ENCODE measurements at places on chromosomes 3 and 15.

- DNase-seq, result peak; percentile 20
Measured at GRCh38 chr3:61858054-61858453, 296.7 kb downstream of the PTPRG start.

GRCh38 chr15:26561130-26561529 lies 211.7 kb downstream of the GABRB3 start:
- DNase-seq, result no peak

DNA sequence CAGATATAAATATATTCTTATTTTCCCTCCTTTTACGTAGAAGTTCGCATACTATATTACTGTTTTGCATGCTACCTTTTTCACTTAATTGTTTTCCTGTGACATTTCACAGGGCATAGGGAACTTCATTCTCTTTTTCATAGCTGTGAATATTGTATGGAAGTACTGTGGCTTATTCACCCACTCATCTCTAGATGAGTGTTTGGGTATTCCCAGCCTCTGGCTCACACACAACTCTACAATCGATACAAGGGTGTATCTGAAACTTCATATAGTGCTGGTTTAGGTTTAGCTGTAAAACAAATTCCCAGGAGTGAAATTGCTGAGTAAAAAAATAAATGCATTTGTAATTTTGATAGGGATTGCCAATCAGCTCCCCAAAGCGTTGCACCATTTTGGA lies 55.3 kb upstream of the MAGI1 start:
- DNase-seq, result no peak

DNA sequence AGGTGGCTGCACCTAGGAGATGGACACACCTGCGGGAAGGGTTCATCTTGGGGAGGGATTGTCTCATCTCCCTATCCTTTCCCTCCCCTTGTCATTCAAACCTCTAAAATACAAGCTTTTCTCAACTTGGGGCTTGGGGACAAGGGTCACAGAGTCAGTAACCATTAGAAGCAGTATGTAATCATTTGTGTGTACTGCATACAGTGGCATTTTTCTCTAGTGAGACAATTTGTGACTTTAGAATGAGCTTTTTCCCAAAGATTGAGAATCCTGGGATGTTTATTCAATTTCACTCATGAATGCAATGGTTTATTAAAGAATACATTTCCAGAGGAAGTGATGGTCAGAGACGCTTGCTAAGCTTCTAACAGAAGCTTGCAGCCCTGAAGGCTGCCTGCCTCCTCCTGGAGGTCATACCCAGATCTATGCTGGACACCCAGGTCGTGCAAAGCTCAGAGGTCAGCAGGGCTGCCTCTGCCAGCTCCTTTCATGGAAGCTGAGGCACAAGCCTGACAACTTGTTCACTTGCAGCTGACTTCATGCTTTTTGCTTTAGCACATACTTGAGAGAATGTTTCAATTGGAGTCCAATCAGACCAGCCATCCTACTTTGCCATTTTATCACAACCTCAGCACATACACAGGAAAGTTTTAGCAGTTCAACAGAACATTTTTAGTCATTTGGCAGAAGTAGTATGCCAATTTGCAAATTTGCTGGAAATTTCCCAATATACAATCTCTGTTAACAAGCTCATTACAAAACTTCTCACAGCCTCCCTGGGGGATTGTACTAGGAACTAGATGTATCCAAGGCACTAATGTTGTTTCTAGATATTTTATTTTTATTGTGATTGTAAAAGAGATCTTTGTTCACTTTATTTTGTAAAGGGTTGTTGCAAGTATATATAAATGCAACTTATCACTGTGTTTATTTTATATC lies 25.6 kb upstream of the ALDH1L1 start:
- DNase-seq, result no peak

GRCh38 chr3:188756241-188756640 lies 415.5 kb upstream of the TPRG1 start:
- no peak for DNase-seq

- no peak for DNase-seq
Measured at GRCh38 chr3:13600950-13601691, 52.2 kb downstream of the FBLN2 start.

- no peak for DNase-seq
Measured at GRCh38 chr3:184117636-184118035, 17.5 kb upstream of the EIF2B5 start.

DNA sequence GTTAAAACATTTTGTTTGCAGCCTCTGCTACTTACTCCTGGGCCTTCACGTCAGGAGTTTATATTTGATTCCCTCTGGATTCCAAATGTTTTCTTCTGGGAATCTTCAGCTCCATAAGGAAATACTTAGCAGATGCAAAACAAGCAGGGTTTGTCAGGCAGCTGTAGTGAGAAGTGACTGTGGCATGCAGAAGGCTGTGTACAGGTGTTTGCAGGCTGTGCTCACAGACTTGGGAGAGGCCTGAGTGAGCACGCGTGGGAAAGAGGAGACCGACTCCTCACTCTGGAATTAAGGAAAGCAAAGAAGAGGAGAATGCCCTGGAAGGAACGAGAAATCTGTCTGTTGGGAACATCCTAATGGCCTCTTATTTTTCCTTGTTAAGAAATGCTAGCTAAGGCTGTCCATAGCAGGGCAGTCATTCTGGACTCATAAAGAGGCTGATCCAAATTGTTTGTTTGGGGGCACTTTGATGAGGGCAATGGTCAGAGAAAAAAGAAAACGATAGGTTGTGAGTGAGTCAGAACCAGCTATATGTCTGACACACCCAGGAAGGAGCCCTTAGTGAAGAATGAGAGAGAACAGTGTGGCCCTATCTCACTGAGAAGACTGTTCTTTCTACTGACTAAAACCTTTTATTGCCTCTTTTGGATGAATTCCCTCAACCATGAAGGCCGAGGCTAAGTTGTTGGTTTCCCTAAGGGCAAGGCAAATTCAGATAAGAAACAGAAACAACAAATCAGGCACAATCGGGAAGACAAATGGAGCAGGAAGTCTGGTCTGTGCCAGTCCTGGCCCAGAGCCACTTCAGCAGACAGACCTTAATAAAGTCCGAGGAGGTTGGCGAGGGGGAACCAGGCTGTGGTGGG lies 82.6 kb downstream of the TGFBR2 start:
- DNase-seq, result no peak

DNA sequence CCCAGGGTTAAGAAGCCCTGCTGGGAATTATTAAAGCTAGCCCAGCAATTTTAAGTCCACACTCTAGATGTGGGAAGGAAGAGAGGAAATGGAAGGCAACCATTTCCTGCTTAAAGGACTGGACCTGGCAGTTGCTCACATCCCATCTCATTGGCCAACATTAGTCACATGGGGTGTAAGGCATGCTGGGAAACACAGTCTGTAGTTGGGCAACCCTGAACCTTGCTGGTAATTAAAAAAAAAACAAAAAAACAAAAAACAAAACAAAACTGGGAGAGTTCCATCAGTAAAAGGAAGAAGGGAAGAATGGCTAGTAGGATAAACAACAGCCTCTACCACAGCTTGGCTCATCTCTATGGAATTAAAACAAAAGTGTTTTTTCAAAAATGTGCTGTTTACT lies 136.0 kb downstream of the VGLL4 start:
- no peak for DNase-seq

DNA sequence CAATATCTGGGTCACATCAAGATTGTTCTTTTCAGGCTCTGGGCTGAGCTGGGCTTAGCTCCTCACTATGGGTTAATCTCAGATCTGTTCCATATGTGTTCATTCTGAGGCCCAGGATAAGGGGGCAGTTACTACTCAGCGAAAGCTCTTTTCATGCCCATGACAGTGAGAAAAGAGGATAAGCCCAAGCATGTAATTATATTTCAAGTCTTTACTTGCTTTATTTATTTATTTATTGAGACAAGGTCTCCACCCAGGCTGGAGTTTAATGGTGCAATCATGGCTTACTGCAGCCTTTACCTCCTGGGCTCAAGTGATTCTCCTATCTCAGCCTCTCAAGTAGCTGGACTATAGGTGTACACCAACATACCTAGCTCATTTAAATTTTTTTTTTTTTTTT lies 44.7 kb upstream of the SELENOK start:
- DNase-seq, result no peak

DNA sequence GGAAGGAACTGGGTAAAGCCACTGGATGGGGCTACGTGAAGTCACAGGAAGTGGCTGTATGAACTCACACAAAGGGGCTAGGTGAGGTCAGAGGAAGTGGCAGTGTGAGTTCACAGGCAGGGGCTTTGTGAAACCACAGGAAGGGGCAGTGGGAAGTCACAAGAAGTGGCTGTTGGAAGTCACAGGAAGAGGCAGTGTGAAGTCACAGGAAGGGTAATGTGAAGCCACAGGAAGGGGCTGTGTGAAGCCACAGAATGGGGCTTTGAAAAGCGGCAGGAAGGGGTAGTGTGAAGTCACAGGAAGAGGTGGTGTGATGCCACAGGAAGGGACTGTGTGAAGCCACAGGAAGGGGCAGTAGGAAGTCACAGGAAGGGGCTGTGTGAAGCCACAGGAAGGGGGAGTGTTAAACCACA lies 34.6 kb downstream of the GASK1A start:
- DNase-seq, result no peak

DNA sequence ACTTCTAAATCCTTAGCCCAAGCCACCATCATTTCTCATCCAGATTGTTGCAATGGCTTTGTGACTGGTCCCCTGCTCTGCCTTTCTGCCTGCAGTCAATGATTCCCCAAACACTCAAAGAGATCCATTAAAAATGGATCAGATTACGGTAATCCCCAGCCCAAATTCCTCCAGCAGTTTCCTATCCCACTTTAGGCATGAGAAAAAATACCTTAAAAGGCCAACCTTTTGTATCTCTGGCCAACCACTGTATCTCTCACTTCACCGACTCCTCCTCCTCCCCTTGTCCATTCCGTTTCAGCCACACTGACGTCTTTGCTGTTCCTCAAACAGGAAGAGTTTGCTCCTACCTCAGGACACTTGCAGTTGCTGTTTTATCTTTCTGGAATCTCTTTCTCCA lies 20.9 kb upstream of the IL1RAP start:
- no peak for DNase-seq

DNA sequence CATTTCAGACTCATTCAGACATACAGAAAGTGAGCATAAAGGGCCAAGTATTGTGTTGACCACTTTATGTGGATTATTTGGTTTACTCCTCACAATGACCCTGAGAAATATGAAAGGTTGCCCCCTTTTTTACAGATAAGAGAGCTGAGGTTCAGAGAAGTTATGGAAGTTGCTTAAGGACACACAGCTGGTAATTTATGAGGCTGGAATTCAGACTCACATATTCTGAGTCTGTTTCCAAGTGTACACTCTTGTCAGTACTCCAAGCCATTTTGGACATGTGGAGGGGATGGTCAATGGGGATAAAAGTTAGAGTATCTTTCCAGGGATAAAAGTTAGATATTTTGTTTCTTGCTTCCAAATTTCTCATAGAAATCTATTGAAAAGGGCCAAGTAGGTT lies 15.9 kb downstream of the ITPR1 start:
- DNase-seq, result no peak

DNA sequence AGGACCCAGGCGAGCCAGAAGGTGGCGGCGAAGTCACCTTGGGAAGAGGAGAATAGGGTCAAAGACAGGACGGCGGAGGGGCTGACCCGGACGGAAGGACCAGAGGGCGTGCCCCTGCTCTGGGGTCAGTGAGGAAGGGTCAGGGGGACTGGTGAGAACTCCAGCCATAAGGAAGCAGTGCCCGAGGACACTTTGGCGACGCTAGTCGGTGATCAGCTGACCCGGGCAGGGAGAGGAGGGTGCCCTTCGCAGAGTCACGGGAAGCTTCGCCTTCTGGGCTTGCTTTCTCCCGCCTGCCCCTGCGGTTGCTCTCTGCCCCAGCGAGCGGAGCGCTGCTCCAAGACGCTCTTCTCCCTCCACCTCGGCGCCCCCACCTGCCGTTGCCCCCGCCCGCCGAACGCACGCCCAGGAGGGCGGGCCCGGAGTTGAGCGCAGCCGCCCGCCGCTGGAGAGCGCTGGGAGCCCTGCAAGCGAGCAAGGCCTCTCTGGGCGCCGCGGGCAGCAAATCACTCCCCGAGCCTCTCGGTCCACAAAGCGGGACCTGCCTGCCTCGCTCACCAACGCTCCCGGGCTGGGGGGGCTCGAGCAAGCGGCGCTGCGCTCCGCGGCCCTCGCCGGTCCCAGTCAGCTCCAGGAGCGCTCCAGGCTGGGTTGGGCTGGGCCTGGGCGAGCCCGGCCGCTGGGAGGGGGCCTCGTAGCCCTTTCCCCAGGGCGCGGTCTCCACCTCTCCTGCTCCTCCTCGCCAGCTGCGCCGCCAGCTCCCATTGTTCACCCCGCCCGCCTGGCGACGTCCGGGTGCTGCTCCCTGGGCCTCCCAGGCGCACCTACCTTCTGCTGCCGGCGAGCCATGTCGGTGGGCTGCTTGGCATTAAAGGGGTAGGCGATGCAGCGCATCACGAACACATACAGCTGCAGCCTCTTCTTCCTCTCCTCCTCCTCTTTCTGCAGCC lies 1.2 kb downstream of the CADPS start:
- no peak for DNase-seq

DNA sequence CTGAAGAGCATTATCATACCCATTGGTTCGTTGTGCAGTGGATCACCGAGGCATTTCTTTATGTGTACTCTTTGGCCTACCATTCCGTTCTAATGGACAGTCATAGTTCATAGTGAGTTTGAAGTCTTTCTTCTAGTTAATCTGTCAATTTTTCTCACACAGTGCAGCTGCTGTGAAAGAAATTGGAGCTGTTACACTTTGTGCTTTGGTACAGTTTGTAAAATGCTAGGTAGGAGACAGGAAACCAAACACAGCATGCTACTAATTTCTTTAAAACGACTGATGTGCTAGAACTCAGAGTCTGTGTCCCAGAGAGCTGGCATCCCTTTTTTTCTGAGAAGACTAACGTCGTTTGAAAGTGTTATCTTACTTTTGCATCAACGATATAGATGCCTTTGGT lies 218.9 kb downstream of the CNTN4 start:
- no peak for DNase-seq

All from NCI-H2081 treated with DMSO at 0.1 percent for 48 hours (cell line).